ENCODE measurements at places on chromosomes 3 and 15.
A peak's percentile ranks its signal among the peaks of the same experiment; 100 is the strongest.

GRCh38 chr15:99429681-99430081 lies 136.1 kb upstream of the MEF2A start:
- no peak for DNase-seq

DNA sequence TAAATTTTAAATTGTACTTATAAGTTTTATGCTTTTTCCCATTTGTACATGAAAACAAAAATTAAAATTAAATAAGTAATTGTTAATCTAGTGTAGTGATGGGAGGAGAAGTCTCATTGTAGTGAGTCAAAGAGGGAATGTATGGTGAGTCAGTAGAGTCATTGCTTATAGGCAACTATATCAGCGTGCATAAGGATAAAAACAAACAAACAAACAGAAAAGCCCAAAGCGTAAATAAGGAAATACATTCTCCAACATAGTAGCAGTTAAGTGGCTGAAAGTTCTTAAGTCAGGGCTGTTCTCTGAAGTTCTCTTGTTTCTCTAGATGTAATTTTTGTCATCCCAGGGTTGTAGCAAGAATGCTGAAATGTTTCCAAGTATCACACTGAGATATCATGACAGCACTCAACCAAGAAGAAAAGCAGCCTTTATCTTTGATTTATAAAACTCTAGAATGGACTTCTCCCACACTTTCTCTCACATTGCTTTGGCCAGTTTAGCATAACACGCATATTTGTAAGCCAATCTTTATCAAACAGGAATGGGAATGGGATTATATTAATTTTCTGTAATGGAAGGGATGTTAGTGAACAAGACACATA lies 184.1 kb upstream of the TP63 start:
- DNase-seq: no peak

DNA sequence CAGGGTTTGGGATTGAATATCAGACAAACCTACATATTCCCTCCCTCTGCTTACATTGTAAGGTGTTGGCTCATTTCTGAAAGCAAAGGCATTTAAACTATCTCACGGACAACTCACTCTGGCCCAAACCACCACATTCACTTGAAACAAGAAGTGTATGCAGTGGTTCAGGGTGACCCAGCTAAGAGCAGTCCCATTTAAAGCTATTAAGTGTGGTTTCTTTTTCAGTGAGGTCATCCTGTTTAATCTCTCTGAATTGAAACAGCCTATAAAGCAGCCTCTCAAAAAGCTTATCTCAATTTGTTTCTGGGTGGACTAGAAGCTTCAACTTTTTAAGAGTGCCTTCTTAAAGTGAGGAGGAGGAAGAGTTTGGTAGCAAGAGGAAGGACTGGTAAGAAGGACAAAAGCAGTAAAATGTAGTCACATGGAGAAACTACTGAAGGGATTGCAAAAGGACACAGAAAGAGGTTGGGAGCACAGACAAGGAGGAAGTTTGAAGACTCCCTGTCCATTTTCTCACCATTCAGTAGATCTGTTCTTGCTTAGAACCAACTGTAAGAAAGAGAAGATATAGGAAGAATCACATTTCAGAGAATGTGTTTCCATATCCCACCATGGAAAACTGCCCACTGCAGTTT lies 151.6 kb downstream of the TMCO5A start:
- DNase-seq: peak; percentile 66

DNA sequence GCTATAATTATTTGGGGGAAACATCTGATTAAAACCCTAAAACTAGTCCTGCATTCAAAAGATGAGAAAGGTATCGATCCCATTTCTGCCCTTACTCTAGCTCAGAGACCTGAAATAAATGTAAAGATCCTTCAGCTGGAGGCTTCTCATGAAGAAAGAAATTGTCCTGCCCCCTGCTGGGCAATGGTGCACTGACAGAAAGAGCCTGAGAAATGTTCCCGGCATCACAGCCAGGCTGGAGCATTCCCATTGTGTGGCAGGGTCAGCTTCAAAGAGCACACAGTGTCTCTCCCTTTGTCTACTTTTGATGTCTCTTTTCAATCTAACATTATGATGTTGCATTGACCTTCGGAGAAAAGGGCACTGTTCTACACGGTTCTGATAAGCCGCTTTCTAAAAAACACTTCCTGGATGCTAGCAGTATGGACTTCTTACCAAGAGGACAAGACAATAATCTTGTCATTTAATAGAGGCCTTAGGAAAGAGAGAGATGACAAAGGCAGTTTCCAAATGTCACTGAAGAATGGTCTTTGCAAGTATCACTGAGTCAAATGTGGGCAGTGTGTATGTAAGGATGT lies 287.5 kb downstream of the MAGI1 start:
- peak; percentile 22 for DNase-seq

GRCh38 chr3:11548721-11549131 lies 95.0 kb downstream of the VGLL4 start:
- peak; percentile 78 for DNase-seq

GRCh38 chr3:161273589-161274218 lies 52.6 kb downstream of the NMD3 start:
- DNase-seq: peak; percentile 52

GRCh38 chr3:78050276-78051065 lies 1010.6 kb downstream of the ROBO2 start:
- DNase-seq: no peak

DNA sequence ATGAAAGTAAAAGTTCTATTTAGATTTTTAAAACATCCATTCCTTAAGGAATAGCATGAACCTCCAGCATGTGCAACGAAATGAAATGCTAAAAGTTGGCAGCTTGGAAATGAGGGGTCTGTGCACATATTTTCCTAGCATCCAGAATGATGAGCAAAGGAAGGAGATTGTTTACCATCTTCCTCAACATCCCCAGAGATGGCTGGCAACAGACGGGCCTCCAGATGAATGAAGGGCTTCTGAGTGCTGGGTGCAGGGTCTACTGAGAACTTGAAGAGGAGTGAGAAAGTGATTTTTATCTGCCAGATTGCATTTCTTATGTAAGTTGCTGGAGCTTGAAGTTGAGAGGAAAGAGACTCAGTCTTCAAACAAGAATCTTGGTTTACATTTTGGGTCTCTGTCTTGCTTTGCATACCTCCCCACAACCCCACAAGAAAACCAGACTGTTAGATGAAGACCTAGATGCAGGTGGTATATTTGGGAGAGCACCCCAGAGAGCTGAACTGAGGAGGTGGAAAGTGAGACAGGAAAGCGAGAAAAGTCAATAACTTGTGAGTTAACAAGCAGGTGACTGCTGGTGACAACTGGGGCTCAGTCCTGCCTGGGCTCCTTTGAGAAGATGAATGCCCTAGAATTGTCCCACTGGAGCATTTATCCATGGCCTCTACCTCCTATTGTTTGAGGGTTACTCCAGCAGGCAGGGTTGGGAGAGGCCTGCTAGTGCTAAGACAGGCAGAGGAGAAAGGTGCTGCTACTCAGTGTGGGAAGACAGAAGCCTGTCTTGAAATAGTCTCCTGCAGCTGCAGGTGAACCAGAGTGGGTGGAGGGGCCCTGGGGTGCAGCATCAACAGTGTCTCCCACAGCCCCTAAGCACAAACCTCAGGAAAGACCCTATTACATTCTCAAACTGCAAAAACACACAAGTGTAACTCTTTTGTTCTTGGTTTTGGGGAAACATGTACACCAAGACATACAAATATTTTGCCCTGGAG lies 10.5 kb upstream of the CCK start:
- no peak for DNase-seq

DNA sequence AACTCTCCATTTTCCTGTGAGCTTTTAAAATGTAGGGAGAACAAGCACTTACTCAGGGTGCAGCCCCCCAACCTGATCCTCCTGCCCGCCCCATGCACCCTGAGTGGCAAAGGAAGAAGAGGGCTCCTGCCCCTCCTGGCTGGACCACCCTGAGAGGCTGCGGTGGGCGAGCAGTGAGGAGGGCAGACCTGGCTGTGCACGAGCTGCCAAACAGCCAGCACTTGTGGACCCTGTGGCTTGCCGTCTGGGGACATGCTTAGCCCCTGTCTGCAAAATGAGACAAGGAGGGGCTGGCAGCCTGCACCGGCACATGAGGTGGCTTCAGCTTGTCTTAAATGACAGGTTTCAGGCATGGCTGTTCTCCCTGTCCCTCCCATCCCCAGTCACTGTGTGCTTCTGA lies 18.6 kb downstream of the ATP10A start:
- no peak for DNase-seq

DNA sequence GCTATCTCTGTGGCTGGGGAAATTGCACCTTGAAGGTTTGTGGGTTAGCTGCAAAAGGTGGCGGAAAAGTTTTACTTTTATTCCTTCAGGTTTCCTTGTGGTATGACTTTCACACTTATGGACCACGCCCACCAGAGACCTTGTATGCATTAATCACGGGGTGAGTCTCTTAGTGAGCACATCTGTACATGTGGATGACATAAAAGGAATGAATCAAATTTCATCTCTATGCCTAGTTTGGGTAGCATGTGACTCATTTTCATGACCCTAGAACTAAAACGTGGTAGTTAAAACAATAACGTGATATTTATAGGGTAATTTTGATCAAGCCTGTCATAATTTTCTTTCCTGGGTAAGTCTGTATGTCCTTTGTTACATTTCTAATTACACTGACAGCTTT lies 141.7 kb downstream of the PDCD6IP start:
- no peak for DNase-seq

DNA sequence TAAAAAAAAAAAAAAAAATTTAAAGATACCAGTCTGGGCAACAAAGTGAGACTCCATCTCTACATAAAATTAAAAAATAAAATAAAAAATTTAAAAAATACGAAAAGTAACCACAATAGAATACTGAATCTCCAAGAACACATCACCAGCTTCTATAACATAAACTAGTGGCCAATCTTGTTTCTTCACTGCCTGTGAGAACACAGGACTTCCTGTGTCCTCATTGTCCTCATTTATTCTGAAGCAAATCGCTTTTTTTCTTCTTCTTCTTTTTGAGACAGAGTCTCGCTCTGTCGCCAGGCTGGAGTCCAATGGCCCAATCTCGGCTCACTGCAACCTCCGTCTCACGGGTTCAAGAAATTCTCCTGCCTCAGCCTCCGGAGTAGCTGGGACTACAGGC lies 28.6 kb upstream of the RAB7A start:
- DNase-seq: no peak
